Stimulated activated CD8-positive, alpha-beta memory T cell treated with anti-CD3 and anti-CD28 coated beads, Interleukin-15, amount 100 ng/mL, for 24 hours (primary cell): ENCODE measurements at places on chromosomes 5 and 9.

DNA sequence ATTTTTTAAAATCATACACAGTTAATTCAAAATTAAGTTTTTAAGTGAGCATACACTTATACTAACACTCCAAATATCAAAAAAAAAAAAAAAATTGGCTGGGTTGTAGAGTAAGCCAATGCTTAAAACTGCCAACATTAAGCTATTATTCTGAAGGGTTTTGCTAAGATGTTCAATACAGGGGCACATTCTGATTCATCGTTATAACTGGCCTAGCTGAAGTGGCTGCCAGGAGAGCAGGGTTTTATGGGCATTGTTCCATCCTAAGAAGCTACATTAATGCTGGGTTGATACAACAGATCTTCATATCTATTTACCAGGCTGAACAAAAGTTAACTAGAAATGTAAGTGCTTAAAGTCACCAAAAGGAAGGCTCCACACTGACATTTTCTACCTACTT is 13.4 kb downstream of the ELAVL2 start:
- DNase-seq: no peak

DNA sequence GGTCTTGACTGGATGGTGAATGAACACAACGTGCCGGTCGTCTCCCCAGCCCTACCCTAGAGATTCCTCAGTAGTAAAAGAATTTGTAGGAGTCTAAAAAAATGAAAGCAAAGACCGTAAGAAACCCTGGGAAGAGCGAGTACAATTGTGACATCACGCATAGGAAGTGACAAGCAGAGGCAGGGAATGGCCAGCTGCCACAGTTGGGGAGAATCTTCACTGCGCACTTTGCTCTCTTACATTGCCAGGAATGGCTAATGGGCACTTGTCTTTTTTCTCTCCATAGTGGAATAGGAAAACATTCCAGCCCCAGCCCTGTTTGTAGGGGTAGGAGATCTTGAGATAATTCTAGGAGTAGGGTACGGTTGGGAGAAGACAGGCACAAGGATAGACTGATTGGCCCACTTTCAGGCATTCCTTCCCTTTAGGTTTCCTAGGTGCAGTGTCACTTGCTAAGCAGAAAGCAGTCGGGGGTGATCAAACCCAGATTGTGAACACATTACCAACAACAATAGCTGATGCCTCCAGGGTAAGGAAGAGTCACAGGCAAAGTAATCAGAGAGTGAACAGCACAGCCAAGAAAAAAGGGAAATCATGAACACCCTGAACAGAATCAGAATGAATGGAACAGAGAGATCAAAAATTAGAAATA is 302.7 kb downstream of the MAN2A1 start:
- no peak for DNase-seq

DNA sequence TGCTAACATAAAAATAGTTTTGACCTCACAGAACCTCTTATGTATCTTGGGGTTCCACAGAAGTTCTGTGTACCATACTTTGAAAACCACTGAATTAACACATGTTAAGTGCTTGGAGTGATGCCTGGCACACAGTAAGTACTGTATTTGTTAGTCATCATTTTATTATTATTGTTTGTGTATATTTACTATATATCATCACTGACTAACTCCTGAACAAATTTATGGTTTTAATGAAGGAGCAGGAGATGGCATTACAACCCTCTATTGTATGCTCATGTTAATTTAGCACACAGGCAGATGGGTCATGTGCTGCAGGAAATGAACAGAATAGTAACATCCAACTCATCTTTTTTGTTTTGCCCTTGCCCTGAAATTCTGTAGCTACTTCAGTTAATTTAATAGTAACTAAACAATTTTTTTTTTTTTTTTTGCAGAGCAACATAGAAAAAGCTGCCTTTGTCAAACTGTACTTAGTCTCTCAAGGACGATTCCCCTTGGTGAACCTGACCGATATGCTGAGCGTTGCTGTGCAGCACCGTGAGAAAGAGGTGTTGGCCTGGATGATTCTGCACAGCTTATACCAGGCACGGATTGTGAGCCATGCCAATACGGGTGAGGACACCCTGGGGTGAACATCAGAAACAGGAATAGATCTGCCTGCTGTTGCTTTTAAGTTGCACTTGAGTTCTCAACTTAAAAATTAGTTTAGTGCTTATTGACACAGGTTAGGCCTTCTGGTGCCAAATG is 45.4 kb downstream of the HACD4 start:
- no peak for DNase-seq

DNA sequence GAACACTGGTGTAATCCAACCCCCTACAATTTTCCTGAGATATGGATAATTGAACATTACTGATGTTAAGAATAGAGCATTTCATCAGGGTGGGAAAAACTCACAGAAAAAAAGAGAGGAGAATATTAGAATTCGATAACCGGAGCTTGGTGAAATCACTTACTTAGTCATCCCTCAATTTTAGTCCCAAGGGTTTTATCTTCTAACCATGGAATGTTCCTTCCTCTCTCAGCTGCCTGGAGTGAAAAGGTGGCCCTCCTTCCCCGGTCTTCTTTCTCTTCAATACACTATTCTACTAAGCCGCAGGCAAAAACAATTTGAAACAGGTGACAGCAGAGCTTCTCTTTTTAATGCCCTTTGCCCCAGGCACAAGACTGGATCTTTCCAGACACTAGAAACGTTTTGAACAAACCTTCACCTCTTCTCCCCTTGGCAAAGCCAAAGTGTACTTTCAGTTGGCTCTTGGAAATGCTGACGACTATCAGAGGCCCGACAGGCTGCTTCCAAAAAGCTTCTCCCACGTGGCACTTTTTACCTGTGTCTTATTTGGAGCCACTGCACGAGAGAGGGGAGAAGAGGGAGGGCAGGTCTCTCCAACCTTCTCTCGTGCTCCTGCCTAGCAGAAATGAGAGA is 543.9 kb downstream of the TLE1 start:
- no peak for DNase-seq

- no peak for DNase-seq
Measured at GRCh38 chr5:153523831-153524230, 33.4 kb downstream of the GRIA1 start.

DNA sequence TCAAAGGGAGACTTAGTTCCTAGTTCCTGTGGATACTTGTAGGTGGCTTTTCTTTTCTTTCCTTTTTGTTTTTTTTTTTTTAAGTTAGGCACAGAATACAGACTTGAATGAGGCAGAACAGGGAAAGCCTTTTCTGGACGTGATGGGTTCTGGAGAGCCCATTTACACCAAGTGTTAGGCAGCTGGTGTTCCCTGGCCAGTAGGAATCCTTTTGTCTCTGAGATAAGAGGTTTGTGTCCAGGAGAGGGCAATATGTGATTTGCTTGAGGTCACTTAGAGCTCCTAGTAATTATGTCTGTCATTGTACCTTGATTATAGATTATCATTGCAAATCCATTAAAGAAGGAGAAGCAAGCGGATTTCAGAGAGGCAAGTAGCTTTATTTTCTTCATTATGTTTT is 9.1 kb downstream of the MEGF10 start:
- DNase-seq: no peak

GRCh38 chr5:59206132-59206581 is 623.3 kb downstream of the RAB3C start:
- DNase-seq: no peak

- no peak for DNase-seq
Measured at GRCh38 chr5:31328040-31328733, 134.7 kb downstream of the CDH6 start.

- DNase-seq: no peak
Measured at GRCh38 chr9:82124090-82124489, 135.5 kb downstream of the SPATA31D1 start.
